ENCODE measurements at places on chromosomes 5 and 9.

- no peak for DNase-seq
Observed at GRCh38 chr5:14685757-14686156, 21.2 kb downstream of the OTULIN start.

- no peak for DNase-seq
Observed at GRCh38 chr5:128349044-128349858, 188.8 kb downstream of the FBN2 start.

GRCh38 chr5:135456238-135457099, 4.3 kb upstream of the TIFAB start:
- DNase-seq, result no peak

DNA sequence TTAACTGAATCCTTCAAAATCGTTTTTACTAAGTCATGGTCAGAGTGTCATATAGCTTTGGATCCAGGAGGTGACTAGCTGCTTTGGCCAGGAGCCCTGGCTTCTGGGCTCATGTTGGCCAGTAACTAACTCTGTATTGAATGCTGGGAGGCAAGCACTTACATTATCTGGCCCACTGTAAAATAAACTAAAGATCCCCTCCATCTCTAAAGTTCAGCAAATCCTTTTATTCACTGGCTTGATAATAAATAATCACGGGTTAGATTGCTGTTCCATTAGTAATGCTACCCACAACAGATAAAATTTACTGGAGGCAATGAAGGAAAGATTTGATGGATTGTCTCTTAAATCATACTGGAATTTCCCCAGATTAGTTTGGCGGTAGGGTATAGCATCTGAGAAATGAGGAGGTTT, 382.2 kb upstream of the TLE4 start:
- DNase-seq, result no peak

- DNase-seq, result no peak
Observed at GRCh38 chr5:93120051-93120450, 461.0 kb downstream of the NR2F1-AS1 start.

GRCh38 chr5:35026941-35027340, 20.8 kb downstream of the AGXT2 start:
- DNase-seq, result no peak

GRCh38 chr5:59335544-59335943, 558.0 kb downstream of the PDE4D start:
- no peak for DNase-seq

GRCh38 chr9:105126226-105126625, 118.2 kb upstream of the SLC44A1 start:
- no peak for DNase-seq

DNA sequence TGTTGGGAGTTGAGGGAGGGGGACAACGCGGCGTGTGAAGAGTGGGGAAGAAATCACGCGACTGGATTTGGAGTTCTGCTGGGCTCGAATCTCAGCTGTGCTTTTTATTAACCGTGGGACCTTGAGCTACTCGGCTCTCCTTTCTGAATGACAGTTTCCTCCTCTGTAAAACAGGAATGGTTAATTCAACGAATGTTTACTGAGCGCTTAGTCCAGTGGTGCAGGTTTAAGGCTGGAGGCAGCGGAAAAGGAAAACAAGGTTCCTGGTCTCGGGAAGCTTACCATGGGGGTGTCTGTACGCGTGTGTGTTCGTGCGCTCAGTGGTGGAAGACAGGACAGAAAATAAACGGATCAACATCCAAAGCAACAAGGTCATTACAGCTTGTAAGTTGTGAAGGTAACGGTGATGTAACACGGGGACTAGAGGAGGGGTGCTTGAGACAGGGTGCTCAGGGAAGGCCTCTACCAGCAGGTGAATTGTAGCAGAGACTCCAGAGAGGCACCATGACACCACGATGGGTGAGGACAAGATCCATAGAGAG, 277 bp downstream of the EIF4E1B start:
- no peak for DNase-seq

DNA sequence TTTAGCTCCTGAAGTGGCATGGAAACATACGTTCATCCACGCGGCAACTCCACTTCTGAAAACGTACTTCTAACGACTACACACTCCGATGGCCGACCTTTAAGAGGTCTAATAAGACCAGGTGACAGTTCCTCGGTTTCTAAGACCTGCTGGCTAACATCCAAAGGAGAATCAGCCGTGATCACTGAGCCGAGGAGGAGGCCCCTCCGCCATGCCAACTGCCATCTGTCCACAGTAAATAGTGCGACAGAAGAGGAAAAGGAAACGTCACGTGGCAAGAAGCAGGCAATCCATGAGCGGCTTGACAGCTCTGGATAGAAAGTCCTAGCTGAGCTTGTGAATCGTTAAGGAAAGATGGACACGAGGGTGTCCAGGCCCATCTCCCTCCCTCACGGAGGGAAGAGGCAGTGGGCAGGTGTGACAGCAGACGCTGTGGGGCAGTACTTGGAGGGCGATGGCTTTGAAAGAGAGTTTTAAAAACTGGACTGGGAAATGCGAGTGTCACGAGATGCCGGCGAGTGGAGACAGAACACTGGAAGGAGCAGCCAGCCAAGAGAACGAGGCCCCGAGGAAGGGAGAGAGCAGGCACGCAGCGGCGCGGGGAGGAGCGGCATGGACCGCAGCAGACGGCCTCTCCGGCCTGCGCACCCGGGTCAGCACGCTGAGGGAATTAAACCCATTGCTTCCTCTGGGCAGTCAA, 66.7 kb upstream of the TBC1D9B start:
- no peak for DNase-seq

- no peak for DNase-seq
Observed at GRCh38 chr5:158244882-158245281, 385.9 kb upstream of the CLINT1 start.

All from stimulated activated CD8-positive, alpha-beta memory T cell treated with anti-CD3 and anti-CD28 coated beads, Interleukin-12 subunit alpha, Interleukin-12 subunit beta, amount 100 ng/mL, for 4 hours (primary cell).